GM23338 (cell line): ENCODE measurements at places on chromosomes 5 and 9. TPM values are rescaled to one million over a fixed set of nuclear protein-coding genes. Genes with fewer than 3 reads are reported as not detected.

DNA sequence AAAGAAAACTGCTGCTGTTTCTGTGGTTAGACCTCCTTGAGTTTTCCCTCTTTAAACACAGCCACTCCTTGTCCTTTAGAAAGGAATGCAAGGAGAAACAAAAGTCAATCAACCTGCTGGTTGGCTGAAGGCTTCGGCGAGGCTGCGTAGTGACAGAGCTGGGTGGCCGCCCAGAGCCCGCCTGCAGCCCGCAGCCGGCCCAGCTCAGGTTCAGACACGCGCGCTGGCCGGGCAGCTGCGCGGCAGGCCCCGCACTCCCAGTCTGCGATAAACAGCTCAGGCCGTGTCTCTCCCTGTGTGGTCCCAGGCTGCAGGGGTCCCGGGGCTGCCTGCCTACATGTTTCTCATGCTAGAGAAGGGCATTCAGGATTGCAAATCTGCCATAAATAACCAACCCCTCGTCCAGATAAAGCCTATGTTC, 115.4 kb downstream of the HSD17B3 start:
- peak; percentile 85 for DNase-seq

GRCh38 chr5:95727764-95728191, 3.4 kb upstream of the RHOBTB3 start:
- peak; percentile 5 for DNase-seq

GRCh38 chr5:107916731-107917725, 246.3 kb upstream of the EFNA5 start:
- no peak for DNase-seq

DNA sequence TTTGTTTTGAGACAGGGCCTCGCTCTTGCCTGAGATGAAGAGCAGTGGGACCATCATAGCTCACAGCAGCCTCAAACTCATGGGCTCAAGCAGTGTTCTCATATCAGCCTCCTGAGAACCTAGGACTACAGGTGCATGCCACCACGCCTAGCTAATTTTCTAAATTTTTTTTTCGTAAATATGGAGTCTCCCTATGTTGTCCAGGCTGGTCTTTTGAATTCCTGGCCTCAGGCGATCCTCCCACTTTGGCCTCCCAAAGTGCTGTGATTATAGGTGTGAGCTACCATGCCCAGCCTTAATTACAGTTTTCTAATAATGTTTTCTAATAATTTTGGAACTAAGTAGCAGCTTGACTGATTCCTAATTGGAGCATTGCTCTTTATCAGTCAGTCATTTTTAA, 15.1 kb downstream of the GAPVD1 start:
- DNase-seq: no peak

- DNase-seq: no peak
Measured at GRCh38 chr5:156354571-156354970, 27.6 kb downstream of the SGCD start.

PTGES gene
- total RNA-seq: 3.6 and 3.9 TPM in 2 replicates

DNM1 gene
- total RNA-seq: 42.0 and 43.2 TPM in 2 replicates

C5orf52 gene
- total RNA-seq: not detected in 2 replicates

TUSC1 gene
- total RNA-seq: 7.3 and 8.9 TPM in 2 replicates

DOK3 gene
- 4.9 and 11.1 TPM in 2 replicates for total RNA-seq
